Mammary epithelial cell (primary cell): ENCODE measurements at places on chromosomes 5 and 9. TPM values are rescaled to one million over a fixed set of nuclear protein-coding genes. Genes with fewer than 3 reads are reported as not detected.
A peak's percentile ranks its signal among the peaks of the same experiment; 100 is the strongest.

DNA sequence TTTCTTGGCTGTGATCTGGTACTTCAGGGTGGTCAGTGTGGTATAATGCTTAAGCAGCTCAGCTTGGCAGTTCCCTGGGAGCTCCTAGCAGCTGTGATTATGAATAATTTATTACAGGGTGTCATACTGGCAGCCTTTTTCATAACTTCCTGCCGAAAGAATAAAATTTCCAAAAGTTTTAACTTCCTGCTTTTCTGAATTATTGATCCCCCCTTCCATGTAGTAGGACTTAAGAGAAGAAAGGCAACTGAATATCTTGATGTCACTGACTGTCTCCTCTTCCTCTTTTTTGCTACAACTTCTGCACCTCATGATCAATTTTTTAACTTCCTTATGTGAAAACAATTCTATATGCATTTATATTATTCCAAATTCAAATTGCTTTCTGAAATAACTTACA, 74.3 kb upstream of the SPEF2 start:
- DNase-seq: no peak

- DNase-seq: no peak
Observed at GRCh38 chr9:26888271-26888670, 4.3 kb downstream of the CAAP1 start.

DNA sequence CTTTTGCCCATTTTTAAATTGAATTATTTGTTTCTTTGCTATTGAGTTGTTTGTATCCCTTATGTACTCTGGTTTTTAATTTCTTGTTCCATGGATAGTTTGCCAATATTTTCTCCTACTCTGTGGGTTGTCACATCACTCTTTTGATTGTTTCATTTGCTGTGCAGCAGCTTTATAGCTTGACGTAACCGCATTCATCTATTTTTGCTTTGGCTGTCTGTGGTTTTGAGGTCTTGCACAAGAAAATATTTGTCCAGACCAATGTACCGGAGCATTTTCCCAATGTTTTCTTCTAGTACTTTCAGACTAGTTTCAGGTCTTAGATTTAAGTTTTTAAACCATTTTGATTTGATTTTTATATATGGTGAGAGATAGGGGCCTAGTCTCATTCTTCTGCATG, 36.2 kb upstream of the ZNF366 start:
- DNase-seq: peak; percentile 72

- DNase-seq: no peak
Observed at GRCh38 chr5:72658161-72658560, 151.0 kb upstream of the ZNF366 start.

Gene C9orf153
- not detected in 2 replicates for total RNA-seq

DNA sequence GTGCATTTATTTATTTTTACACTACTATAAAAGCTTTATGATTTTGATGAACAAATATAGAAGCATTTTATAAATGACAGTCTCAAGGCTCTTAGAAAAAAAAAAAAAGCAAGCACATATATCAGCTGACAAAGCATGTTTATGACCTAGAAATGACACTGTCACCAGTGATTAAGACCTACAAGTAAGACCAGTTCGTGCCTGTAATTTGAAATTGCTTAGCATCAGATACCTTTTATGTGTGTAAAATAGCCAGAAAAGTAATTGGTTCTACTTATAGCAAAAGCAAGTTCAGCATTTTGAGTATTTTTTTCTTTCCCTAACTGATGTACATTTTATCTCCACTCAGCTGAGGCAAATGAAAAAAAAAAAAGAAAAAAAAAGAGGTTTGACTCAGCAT, 808.4 kb downstream of the CDH18 start:
- DNase-seq: no peak

Gene NSMF
- 42.0 and 43.5 TPM in 2 replicates for total RNA-seq

DNA sequence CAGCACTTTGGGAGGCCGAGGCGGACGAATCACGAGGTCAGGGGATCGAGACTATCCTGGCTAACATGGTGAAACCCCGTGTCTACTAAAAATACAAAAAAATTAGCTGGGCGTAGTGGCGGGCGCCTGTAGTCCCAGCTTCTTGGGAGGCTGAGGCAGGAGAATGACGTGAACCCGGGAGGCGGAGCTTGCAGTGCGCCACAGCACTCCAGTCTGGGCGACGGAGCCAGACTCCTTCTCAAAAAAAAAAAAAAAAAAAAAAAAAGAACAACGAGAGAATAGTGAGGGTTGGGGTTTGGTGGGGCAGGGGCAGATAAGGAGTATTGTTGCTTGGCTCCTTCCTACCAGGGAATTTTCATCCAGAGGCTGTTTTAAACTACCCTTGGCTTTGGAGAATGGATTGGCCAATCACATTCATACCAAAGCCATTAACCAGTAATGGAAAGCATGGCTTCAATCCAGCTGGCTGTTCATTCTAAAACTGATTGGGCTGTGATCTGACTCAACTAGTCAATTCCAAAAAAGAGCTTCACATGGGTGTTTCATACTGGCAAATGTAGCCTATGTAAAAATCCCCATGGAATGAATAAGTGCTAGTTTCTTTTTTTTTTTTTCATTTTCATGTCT, 64.4 kb downstream of the PLCXD3 start:
- DNase-seq: no peak

Gene NEURL1B
- total RNA-seq: 0.50 TPM

- DNase-seq: no peak
Observed at GRCh38 chr5:82290908-82291307, 12.8 kb upstream of the RPS23 start.

DNA sequence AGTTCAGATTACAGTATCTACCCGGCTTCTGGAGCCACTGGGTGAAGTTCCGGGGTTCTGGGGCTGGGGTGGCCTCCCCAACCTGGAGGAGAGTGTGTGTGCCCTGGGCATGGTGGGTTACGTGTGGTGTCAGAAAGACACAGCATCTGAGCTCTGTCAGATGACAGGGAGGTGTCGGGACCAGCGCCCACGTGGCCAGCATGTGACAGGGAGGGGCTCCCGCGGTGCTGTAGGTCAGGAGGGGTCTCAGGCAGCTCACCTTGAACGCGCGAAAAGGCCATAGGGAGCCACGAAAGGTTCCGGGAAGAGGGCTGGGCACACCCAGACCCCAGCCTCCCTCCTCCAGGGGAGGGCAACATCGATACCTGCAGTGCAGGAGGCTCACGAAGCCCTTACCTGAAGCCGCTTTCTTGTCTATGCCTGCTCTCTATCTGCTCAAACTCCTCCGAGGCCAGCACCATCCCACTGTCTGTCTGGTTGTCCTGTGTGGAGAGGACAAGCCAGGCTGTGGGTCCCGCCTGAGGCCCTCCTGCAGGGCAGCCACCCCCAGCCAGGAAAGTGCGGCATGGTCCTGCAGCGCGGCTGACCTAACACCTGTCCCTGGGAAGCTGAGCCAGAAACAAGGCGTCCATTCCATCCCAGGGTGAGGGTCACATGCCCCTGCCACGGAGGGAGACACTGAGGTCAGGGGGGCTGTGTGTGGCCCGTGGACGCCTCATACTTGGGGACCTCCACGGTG, 17.4 kb upstream of the SCGB3A1 start:
- DNase-seq: no peak

Gene INSL4
- not detected for total RNA-seq

DNA sequence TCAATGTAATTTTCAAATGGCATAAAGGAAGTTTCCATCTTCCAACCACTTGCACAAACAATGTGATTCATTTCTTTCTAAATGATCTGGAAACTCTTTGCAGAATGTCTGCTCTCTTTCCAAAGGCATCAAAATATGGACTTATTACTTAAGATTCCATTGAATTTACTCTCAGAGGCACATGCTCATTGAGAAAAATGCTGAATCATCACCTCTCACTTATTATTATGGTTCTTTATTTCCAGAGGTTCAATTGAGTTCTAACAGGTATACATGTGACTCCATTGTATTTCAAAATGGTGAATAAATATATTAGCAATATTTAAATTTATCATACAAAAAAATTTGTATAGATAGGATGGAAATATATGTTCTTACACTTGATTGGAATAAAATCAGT, 1140.6 kb downstream of the EFNA5 start:
- no peak for DNase-seq

DNA sequence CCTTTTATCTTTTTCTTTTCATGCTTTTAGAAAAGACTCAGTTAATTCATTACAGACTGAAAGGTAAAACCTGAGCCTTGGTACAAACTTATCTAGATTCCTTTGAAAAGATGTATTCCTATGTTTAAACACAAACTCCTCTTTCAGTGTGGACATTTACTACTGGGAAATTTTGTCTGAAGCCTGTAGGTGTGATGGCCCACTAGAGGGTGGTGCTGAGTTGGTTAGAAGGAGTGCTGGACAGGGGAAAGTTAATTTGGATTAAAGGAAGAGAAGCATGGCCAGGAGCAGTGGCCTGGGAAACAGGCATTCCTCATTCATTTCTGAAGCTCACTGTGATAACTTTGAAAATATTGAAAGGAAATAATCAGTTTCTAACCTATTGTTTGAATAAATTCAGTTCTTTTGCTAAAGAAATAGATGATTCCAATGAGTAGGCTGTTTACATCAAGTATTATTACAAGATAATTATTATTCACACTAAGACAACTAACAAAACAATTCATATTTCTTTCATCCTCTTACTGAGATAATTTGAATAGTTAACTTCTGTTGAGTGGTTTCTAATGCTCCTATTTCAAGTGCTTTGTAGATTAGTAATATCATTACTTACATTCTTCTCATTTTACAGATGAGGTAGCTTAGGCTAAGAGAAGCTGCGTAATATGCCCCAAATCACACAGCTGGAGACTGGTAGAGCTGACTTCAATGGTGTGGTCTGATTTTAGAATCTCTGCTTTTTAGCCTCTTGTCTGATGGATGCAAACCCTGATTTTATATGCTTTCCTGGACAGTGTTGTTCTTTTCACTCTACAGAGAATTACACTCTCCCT, 150.9 kb downstream of the ADGRV1 start:
- peak; percentile 27 for DNase-seq

DNA sequence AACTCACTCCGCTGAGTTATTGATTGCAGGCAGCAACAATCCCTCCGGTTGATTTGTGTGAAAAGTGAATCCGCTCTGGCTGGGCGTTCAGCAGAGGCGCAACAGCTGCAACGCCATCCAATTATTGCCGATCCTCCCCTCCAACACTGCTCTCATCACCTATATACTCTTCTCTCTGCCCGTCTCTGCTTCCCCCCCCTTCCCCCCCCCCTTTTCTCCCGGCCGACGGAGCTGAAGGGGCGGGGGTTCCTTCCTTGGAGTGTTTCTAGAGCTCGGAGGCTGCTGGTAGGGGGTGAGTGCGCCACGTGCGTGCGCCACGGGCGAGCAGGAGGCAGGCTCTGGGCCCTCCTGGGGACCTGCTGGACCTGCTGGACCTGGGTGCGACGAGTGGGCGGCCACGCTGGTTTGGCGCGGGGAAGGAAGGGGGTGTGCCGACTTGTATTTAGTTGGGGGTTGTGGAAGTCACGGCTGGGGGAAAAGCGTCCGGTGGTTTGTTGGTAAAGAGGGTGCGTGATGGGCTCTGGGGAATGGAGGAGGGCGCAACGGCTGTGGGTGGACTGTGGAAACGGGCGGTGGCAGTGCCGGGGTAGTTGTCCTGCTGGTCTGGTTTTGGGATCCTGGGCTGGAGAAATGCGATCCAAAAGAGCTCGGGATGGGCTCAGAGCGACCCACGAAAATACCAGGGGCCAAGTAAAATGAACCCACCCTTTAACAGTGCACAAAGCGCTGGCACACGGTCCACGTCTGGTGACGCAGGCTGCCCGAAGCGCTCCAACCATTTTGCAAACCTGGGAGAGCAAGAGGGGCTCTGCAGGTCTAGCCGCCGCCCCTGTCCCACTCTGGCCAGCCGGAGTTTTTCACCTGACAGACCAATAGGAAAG, 6.4 kb upstream of the MEF2C start:
- DNase-seq: no peak

GRCh38 chr9:101453776-101454570, 18.4 kb upstream of the ALDOB start:
- DNase-seq: no peak

DNA sequence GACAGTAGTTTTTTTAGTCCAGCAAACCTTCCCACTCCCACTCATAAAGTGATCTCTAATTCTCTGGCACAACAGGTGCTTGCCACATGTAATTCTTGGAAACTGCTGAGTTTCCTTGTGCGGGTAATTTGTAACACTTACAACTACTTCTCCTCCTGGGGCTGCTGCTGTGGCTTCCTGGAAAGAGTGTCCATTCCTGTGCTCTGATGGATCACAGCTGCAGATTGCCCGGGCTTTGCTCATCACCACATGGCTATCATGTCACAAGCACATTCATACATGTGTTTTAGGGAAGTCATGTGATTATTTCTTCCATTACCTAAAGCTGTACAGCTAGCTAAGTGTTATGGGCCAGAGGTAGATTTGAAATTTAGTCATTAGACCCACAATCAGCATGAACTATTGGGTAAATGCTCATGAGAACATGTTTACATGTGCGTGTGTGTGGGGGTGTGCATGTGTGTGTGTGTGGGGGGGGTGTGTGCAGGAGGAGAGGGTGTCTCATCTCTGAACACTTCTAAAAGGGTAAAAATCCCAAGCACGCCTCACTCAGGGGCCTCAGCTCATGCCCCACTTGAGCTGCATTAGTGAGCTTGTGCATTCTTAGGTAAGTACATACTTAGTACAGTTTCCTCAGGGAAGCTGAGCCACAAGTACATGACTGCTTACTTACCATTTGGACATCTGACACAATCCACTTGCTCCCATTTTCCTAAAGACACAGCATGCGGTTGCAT, 118.1 kb upstream of the CCDC112 start:
- DNase-seq: no peak

DNA sequence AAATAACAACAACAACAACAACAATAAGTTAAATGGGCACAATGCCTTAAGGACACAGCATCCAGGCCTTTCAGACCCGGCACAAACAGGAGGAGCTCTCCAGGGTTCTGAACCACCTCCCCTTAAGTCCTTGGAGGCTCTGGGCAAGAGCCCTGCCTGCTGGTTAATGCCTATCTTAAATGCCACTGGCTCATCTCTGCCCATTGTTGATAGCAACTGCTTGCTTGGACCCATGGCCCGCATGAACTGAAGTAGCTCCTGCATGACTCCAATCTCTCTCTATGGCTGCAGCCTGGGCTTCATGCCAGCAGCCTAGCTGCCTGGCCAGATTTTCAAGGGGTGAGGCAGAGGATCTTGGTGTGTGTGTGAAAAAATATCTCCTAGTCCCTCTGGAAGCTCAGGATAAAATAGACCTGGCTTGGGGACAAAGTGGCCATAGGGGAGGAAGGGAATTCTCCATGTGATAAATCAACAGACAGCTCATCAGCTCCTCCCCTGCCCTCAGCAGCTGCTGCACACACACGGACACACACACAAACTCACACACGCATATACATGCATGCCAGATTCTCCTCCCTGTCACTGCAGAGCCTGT, 27.4 kb downstream of the FAM219A start:
- peak; percentile 66 for DNase-seq

Gene TNFSF8
- total RNA-seq: not detected

DNA sequence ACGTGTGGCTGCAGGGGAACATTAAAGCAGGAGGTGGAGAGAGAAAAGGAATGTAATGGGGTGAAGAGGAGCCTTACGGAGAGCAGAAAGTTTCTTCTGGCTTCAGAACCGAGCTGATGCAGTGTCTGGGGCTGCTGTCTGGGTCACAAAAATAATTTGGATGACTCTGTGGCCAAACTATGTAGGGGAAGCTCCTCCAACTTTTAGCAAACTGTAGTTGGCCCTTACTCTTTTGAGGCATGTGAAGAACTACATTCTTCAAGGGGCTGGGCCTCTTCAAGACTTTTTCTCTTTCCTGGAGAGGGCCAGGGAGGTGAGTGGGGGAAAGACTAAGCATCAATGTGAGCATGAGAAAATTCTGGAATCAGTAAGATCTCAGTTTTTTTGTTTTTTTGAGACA, 31.9 kb upstream of the SPARC start:
- no peak for DNase-seq
